Lower leg skin (tissue), 4 donors: ENCODE measurements at places on chromosomes 5 and 9. TPM values are rescaled to one million over a fixed set of nuclear protein-coding genes. Genes with fewer than 3 reads are reported as not detected.

- DNase-seq: peak; percentile 93
Measured at GRCh38 chr9:100111235-100111634, 12.2 kb downstream of the INVS start.

GRCh38 chr5:170501361-170501760 is 2.5 kb upstream of the KCNIP1 start:
- no peak for DNase-seq

DNA sequence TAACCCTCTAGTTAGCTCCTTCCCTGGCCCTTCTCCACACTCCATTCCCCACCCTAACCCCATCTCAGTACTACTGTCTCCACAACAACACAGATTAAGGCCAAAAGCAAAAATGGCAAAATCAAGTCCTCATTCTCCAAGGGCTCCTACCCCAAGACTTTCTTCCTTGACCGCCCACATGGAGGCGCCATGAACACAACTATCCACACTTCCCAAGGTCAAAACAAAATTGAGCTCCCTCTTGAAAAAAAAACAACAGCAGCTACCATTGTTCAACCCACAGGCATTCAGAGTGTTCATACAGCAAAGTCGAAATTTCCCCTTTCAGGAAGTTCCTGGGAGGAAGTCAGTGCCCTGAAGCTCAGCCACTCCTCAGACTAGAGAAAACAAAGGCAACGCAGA is 54.4 kb downstream of the GNAQ start:
- DNase-seq: peak; percentile 38

- no peak for DNase-seq
Measured at GRCh38 chr5:74539986-74540385, 100.5 kb downstream of the ENC1 start.

DNA sequence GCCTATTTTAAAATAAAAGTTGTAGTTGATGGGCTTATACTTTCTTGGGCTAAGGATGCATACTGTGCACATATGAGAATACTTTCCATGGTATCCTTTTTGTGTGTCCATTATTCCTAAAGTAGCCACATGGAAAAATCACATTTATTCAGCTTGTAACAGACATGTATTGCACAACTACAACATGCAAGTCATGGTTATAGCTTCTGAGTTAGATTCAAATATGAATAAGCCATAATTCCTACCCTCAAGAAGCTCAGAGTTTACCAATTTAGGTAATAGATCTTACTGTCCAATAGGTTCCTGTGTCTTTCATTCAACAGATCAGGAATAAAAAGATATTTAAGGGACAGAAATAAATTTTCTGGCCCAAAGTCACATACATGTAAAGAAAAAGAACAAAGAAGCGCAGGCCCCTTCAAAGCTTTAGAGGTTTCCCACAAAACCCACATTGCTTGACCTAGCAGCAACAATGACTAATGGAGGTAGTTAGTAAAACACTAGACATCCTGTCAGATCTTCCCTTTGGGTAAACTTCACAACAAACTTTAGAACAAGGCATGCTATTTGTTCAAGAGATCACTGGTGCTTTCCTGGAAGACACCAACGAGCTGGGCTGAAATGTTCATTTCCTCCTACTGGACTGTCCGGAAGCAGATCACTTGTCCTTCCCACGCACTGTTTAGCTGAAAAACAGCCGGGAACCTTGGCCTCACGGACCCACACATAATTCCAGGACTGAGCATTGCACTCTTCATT is 78.4 kb upstream of the ITGA1 start:
- no peak for DNase-seq

- no peak for DNase-seq
Measured at GRCh38 chr5:109143031-109143430, 266.7 kb downstream of the PJA2 start.

GRCh38 chr9:114465417-114465816 is 39.9 kb downstream of the WHRN start:
- peak; percentile 68 for DNase-seq

DNA sequence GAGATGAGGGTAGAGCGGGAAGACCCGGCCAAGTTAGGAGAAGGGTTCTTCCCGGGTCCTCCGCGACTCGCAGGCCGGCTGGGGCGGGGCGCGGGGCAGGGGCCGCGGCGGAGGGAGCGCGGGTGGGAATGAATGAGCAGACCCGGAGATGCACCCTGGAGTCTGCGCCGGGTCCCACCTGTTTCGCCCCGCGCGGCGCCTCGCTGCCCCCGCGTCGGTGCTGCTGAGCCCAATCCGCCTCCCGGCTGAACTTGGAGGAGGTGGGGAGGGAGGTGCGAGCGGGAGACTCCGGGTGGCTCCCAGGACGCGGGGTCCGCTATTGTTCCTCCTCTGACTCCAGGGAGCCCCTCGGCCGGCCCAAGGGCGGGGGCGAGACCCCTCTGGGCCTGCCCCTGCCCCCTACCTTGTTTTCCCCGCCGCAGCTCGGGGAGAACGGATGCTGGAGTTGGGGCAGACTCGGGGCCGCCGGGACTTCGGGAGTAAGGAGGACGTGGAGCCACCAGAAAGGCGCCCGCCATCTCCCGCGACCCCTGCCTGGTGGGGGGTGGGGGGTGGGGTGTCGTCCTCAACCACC is 659 bp downstream of the RAI14 start:
- peak; percentile 87 for DNase-seq

DNA sequence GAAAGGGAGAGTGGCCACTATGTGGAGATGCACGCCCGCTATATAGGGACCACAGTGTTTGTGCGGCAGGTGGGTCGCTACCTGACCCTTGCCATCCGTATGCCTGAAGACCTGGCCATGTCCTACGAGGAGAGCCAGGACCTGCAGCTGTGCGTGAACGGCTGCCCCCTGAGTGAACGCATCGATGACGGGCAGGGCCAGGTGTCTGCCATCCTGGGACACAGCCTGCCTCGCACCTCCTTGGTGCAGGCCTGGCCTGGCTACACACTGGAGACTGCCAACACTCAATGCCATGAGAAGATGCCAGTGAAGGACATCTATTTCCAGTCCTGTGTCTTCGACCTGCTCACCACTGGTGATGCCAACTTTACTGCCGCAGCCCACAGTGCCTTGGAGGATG is 19.8 kb downstream of the RGMB start:
- DNase-seq: no peak

- no peak for DNase-seq
Measured at GRCh38 chr5:138809391-138809790, 56.2 kb downstream of the CTNNA1 start.

GRCh38 chr5:73284985-73285384 is 112.0 kb downstream of the TMEM174 start:
- no peak for DNase-seq

DNA sequence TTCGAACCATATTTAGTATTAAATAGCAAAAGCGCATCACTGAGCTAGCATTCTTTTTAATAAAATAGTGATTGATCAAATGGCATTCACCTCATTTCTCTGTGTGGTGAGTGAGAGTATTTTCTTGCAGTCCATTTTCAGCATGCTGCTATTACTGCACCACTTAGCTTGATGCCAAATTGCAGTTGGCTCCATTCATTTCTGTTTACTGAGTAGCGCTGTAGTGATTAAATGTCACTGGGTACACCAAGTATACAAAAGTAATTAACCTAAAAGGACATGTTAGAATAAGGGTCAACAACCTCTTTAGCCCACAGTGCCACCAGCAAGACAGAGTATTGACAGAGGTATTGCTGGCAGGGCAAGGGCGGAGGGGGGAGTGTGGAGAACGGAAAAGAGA is 122.0 kb downstream of the TLE4 start:
- no peak for DNase-seq

DNA sequence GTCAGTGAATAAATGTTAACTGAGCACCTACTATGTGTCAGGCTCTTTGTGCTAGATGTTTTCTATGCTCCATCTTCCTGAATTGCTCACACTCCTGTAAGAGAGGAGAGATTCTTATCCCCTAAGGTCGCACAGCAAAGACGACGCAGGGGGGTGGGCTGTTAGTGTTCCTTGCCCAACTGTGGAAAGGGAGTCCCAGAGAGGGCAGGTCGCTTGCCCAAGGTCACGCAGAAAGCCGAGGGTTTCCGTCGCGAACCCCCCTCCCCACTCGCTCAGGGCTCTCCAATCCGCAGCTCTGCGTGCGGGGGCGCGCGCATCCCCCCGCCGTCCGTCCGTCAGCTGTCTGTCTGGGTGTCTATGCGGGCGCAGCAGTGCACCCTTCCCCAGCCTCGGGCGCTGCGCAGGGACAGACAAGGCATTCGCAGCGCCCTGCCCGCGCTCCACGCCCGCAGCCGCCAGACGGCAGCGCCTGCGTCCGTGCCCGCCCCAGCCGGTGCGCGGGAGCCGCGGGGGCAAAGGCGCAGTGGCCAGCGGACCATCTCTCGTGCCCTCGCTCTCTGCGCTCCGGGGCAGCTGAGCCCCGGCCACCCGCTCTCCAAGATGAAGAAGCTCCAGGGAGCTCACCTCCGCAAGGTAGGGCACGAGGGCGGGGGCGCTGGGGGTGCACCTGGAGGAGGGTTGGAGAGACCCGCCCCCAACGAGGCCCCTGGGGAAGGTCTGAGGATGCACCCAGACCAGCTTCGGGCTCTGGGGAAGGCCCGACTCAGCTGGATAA is at the start of gene SLC6A7:
Gene SLC6A7 (plus strand): TSS at position 335 of the 775 bp plus-strand sequence. CDS start 266 bp downstream, at position 601.
- DNase-seq: no peak

Gene INPP5E
- 10.0 TPM for total RNA-seq

Gene CER1
- not detected for total RNA-seq

Gene HSPB3
- 0.49 TPM for total RNA-seq

Gene PCDHGB4
- total RNA-seq: 8.9 TPM

Gene GFPT2
- total RNA-seq: 8.4 TPM

Gene POC5
- total RNA-seq: 13.2 TPM

Gene CCDC127
- 3.9 TPM for total RNA-seq

Gene ERBIN
- total RNA-seq: 104 TPM

Gene PCDHB15
- 1.7 TPM for total RNA-seq
